ENCODE measurements at places on chromosomes 12 and 14. TPM values are rescaled to one million over a fixed set of nuclear protein-coding genes. Genes with fewer than 3 reads are reported as not detected.

RBP5 gene
- total RNA-seq = 0.25 TPM

SAMD15 gene
- total RNA-seq = 5.2 TPM

EXOC3L4 gene
- not detected for total RNA-seq

ARMH4 gene
- 75.0 TPM for total RNA-seq

PRKD1 gene
- 18.9 TPM for total RNA-seq

OAS1 gene
- 1.7 TPM for total RNA-seq

ZDHHC22 gene
- total RNA-seq = 9.8 TPM

MSI1 gene
- 8.9 TPM for total RNA-seq

HOXC13 gene
- not detected for total RNA-seq

BDKRB1 gene
- total RNA-seq = not detected

TSPAN11 gene
- 5.7 TPM for total RNA-seq

ZFYVE1 gene
- 12.3 TPM for total RNA-seq

LRRC43 gene
- 0.98 TPM for total RNA-seq

NUP37 gene
- total RNA-seq = 5.7 TPM

SYCP3 gene
- 0.49 TPM for total RNA-seq

ERBB3 gene
- 6.4 TPM for total RNA-seq

NFKBIA gene
- total RNA-seq = 22.4 TPM

BMAL2 gene
- 23.4 TPM for total RNA-seq

AMIGO2 gene
- 6.9 TPM for total RNA-seq

RPS6KL1 gene
- total RNA-seq = 18.4 TPM

RFLNA gene
- total RNA-seq = 7.6 TPM

BCL7A gene
- 54.3 TPM for total RNA-seq

KRT86 gene
- under 0.01 TPM for total RNA-seq

MDM1 gene
- total RNA-seq = 16.2 TPM

PSMC6 gene
- 93.2 TPM for total RNA-seq

NFE2 gene
- 0.98 TPM for total RNA-seq

OR4L1 gene
- total RNA-seq = not detected

EIF2S1 gene
- total RNA-seq = 105 TPM

CPNE6 gene
- 46.2 TPM for total RNA-seq

KCNC2 gene
- total RNA-seq = 16.5 TPM

DNAJC22 gene
- total RNA-seq = under 0.01 TPM

CCDC175 gene
- total RNA-seq = 2.0 TPM

PLEKHD1 gene
- 0.49 TPM for total RNA-seq

KRT72 gene
- not detected for total RNA-seq

OASL gene
- total RNA-seq = under 0.01 TPM

GTF2H3 gene
- 23.8 TPM for total RNA-seq

ADGRD1 gene
- total RNA-seq = 2.7 TPM

SELPLG gene
- total RNA-seq = 1.2 TPM

GPRC5D gene
- not detected for total RNA-seq

LRP1-AS gene
- total RNA-seq = not detected

TAS2R19 gene
- total RNA-seq = 11.3 TPM

CLEC6A gene
- not detected for total RNA-seq

APPL2 gene
- total RNA-seq = 39.3 TPM

SDSL gene
- 1.5 TPM for total RNA-seq

LTBP2 gene
- 1.5 TPM for total RNA-seq

GPR65 gene
- under 0.01 TPM for total RNA-seq

USP44 gene
- total RNA-seq = 3.4 TPM

TAS2R46 gene
- 5.7 TPM for total RNA-seq

VASH1 gene
- 79.9 TPM for total RNA-seq

FGF23 gene
- not detected for total RNA-seq
